ENCODE measurements at places on chromosomes 13 and 19.

DNA sequence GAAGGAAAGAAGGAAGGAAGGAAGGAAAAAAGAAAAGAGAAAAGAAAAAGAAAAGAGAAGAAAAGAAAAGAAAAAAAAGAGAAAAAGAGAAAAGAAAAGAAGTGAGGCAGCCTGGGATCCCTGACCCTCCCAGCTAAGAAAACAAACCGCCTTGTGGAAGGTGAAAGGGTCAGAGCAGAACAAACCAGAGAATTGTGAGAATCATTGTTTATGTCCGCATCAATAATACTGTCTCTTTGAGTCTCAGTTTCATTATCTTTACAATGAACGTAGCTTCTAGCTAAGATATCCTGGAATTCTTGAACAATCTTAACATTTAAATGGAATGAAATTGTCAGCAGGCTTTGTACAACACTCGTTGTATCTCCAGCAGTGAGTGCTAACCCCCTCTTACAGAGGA, 66.4 kb upstream of the SERP2 start:
- DNase-seq, result no peak

DNA sequence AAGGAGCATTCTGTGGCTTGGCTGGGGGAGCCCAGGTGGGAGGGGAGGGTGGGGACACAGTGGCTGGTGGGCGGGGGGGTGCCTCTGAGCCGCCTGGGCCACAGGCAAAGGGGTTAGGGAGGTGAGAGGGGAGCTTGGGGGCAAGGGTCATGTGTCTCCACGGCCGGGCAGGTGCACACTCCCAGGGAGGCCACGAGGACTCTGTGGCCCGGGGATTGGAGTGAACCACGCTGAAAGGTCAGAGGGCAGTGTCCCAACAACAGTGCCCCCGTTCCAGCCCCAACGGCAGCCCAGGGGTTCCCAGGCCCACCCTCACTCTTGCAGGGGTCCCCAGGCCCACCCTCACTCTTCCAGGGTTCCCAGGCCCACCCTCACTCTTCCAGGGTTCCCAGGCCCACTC, 9.6 kb downstream of the C2CD4C start:
- no peak for DNase-seq

- no peak for DNase-seq
Observed at GRCh38 chr13:97253581-97254293, 31.6 kb downstream of the MBNL2 start.

DNA sequence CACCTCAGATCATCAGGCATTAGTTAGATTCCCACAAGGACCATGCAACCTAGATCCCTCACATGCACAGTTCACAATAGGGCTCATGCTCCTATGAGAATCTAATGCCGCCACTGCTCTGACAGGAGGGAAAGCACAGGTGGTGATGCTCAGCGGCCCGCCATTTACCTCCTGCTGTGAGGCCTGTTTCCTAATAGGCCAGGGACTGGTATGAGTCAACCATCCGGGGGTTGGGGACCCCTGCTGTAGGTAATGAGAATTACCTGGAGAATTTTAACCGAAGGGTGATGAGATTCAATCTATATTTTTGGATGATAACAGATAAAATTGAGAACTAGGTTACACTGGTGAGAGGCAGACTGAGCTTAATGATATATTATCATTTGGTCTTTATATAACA, 101.4 kb downstream of the LACC1 start:
- DNase-seq, result no peak

DNA sequence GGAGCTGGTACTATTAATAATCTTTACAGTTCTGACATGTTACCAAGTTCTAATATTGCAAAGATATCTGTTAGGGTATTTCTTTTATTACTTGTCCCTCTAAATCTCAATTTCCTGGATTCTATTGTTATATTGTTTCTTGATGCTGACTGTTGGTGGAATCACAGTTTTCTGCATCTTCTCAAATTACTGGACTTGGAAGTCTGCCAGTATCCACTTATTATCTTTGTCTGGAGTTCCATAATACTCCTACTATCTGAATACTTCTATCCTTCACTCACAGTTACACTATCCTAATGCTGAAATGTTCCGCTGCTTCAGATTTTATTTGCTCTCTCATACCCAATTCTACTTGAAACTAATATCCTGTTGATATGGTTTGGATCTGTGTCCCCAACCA, 1985.7 kb upstream of the PRR20A start:
- no peak for DNase-seq

DNA sequence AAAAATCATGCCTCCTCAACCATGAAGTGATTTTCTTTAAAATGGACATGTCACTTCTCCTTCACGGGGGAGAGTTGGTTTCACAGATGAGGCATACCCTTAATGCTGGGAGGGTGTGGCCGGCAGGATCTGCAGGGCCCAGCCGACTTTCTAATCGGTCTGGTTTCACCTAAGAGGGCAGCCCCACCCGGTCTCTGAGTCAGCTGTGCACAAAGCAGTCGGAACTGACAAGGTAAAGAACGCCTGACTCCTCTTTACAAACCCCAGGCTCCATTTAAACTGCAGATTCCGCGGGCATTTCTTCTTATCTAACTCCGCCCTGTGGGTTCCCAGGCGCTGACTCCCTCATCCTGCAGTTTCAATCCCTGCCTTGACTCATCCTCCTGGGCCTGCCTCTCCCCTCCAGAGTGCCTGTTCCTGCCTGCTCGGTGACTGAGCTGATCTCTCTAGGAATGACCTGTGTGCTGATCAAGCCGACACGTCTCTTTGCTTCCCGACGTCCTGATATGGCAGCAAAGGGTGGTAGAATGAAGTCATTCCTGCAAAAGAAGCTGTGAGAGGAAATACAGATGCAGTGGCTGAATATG, 63.4 kb downstream of the EFNB2 start:
- no peak for DNase-seq

- DNase-seq, result no peak
Observed at GRCh38 chr13:39108783-39109182, 70.5 kb downstream of the NHLRC3 start.

- DNase-seq, result no peak
Observed at GRCh38 chr19:19900139-19900728, 512 bp upstream of the ZNF93 start.

- DNase-seq, result no peak
Observed at GRCh38 chr19:1773184-1773583, 19.9 kb downstream of the ONECUT3 start.

GRCh38 chr13:73096638-73097037, 37.8 kb downstream of the KLF5 start:
- DNase-seq, result no peak

- DNase-seq, result no peak
Observed at GRCh38 chr19:48171710-48172109, 1.2 kb downstream of the ZSWIM9 start.

DNA sequence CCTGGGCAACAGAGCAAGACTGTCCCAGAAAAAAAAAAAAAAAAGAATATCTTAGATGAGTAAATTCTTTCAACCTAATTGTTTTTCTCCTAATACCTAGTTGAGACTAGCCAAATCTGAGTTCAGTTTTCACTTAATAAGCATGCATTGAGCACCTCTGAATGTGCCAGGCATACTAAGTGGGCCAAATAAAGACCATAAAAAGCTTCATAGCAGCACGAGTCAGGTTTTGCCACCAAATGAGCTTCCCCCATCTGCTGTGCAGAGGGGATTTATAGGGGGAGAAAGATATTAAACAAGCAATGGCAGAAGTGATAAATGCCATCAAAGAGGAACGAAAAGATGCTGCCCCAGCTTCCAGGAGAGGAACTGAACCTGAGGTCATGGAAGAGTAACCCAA, 11.4 kb downstream of the THSD1 start:
- no peak for DNase-seq

- DNase-seq, result no peak
Observed at GRCh38 chr19:38370299-38370698, 4.1 kb upstream of the PSMD8 start.

DNA sequence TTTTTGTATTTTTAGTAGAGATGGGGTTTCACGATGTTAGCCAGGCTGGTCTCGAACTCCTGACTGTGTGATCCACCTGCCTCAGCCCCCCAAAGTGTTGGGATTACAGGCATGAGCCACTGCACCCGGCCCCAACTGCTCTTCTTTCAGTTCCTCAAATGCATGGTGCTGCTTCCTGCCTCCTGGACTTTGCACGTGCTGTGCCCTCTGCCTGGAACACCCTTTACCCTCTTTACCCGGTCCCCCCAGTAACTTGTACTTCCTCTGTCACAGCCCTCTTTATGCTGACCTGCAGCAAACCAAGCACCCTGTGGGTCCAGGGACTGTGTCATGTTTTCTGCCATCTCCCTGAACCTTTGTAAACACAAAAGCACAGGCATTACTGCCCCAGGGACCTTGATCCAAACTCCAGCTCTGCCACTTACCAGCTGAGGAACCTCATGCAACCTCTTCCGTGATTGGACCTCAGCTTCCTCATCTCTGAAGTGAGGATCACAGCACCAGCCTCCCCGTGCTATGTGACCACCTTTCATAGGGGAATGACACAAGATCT, 3.8 kb downstream of the BLVRB start:
- no peak for DNase-seq

DNA sequence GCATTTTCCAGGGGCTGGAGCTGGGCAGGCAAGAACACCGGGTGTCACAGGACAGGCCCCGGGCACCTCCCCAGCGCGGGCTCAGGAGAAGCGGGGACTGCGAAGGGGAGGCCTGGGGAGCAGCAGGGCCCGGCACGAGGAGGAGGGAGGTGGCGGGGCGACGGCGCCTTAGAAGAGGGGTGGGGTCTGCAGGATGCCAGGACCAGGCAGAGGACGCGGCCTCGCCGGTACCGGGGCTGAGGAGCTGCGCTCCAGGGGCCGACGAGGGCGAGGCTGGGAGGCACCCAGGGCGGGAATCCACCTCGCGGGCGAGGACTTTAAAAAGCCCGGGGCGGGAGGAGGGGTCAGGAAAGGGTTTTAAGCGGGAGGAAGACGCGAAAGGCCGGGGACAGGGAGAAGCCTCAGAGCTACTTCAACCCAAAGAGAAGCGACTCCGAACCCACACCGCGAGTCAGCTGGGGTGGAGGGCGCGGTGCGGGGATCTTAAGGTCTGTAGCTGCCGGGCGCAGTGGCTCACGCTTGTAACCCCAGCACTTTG, 665 bp downstream of the ZNF347 start:
- DNase-seq, result peak; percentile 24

- DNase-seq, result no peak
Observed at GRCh38 chr19:3980353-3981251, 4.7 kb downstream of the EEF2 start.

GRCh38 chr19:31329819-31330218, 19.4 kb downstream of the TSHZ3 start:
- DNase-seq, result no peak

DNA sequence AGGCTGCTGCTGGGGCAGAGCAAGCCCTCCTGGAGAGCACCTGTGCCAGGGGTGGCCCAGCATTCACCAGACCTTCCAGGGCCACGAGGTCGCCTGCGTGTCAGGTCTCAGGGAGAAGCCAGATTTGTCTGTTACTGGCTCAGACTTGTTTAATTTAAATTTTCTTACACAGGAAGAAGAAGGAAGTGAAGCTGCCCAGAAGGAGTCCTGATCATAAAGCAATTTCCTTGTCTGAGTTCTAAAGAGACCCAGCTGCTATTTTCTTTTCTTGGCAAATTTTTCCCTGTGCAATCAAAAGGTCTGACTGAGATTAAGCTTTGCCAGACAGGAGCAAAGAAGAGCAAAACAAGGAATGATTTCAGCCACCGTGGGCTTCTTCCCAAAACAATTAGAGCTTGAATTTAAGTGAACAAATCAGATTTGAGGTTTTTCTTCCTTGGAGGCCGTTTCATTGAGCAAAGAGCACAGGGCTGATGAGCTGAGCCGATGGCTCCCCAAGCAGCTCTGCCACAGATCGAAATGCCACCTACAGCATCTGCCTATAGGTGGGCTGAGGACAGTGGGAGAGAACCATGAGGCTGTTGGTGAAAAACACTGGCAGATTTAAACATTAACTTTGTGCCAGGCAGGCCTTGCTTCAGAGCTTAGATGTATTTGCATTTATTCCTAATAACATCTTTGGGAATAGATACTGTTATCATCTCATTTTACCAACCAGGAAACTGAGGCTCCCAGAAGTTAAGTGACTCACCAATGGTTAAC, 40.1 kb downstream of the HSPH1 start:
- DNase-seq, result no peak

DNA sequence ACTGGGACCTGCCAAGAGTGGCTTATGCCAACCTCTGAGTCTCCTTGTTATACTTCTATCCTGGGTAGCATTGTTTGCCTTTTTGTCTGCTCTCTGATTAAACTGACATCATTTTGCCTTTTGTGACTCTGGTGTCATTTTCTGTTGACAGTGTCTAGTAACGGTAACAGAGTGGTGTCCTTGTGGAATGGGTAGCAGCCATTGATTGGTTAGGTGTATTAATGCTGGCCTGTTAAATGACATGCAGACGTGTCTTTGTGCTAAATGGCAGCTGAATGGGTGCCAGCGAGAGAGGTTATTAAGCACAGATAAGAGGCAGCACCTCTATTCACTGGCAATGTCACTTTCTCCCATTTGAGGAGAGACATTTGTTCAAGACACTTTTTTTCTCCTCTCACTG, 1289.4 kb downstream of the PCDH9 start:
- DNase-seq, result no peak

- DNase-seq, result peak; percentile 88
Observed at GRCh38 chr19:1223018-1223855, 14.6 kb downstream of the CBARP start.

GRCh38 chr19:45417151-45417550, 6.6 kb downstream of the ERCC1 start:
- DNase-seq, result no peak

- DNase-seq, result no peak
Observed at GRCh38 chr19:676339-677105, at the start of gene FSTL3. Gene FSTL3, plus strand, starts transcription at chr19:676392. Its CDS starts 32 bp downstream, at chr19:676424.

DNA sequence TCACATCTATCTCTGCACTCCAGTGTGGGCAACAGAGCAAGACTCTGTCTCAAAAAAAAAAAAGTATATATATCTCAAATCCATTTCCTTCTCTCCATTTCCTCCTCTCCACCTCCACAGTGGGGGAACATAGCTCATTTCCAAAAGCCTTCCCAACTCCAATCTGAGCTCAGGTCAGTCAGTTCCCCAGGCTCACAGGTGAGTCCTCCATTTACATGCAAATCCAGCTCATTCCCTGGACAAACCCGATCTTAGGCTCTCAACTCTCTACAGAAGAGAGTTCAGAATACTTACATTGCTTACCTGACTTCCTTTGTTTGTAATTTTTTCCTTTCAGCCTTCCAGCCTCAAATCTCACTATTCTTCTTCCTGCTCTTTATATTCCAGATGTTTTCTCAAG, 518.3 kb downstream of the GPC6 start:
- DNase-seq, result no peak

DNA sequence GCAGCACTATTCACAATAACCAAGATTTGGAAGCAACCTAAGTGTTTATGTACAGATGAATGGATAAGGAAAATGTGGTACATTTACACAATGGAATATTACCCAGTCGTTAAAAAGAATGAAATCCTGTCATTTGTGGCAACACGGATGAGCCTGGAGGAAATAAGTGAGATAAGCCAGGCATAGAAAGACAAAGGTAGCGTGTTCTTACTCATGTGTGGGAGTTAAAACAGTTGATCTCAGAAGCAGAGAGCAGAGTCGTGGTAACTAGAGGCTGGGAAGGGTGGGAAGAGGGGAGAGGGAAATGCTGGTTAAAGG, 29.5 kb downstream of the LILRB4 start:
- DNase-seq, result no peak

- DNase-seq, result no peak
Observed at GRCh38 chr13:109785892-109786450, 412 bp downstream of the IRS2 start.

Data from GM12891 (cell line).